ENCODE measurements at places on chromosomes 2 and 18.

GRCh38 chr2:63539416-63540162 lies 48.7 kb downstream of the WDPCP start:
- no peak for DNase-seq

DNA sequence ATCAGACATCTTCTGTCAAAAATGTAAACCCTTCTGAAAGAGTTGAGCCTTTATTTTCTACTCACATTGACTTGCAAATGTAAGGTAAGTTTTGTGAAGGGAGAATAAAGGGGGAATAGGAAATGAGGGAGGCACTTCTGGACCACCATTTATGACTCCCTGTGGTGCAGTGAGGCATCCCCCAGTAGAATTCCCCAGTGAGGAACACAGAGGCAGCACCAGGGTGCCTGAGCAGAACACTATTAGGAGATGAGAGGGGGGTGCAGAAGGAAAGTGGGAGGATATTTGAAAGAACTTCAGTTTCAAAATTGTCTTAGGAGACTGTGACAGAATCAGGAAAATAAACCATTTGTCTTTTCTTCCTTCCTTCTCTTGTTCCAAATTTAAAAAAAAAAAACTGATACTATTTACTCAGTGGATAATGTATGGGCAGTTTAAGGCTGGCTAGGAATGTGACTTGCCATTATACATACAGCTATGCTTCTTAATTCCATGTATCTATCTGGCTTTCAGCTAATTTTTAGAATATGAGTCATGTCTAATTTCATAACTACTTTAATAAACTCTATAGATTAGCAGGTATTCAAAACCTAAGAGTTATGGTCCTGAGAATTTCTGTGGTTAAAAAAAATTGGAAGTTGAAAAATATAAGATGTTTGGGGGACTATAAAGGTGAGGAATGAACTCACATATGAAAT lies 478.1 kb upstream of the CHAC2 start:
- no peak for DNase-seq

DNA sequence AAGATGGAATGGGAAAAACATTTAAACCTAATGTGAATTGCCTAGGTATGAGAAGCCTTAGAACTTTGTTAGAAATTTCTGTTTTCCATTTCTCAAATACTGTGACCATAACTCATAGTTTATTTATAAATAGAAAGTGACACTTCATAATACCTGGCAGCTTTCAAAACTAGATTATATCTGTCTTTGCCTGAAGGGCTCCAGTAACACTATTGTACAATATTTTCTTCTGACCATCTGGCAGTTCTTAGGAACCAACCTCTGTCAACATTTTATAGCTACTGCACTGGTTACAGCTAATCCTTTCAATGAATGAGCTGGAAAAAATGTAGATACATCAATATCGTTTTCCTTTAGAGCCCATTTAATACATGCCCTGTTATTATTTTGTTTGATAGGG lies 237.4 kb downstream of the CAMKMT start:
- DNase-seq = no peak

DNA sequence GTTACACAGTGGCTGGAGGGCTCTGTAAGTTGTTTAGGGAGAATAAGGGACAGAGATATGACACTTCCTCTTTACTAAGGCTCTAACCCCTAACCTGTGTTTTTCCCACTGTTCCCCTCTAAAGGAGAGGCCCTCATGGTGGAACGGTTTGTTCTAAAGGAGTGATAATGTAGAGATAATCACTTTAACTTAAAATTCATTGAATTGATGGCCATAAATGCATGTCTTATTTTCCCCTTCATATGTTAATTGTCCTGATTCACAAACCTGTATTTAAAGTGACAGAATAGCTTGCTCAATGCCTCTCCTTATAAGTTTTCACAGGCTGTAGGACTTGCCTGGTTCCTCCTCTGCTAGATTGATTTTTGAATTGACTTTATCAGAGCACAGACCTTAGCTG lies at the start of gene SERPINB12:
TSS of gene SERPINB12 (plus strand) at position 301 of the 400 bp plus-strand sequence. CDS start 13,791 bp downstream, outside the sequence.
- no peak for DNase-seq

GRCh38 chr2:8151888-8152287 lies 530.0 kb upstream of the ID2 start:
- DNase-seq = no peak

GRCh38 chr2:143284087-143284675 lies 155.0 kb downstream of the ARHGAP15 start:
- peak; percentile 19 for DNase-seq

GRCh38 chr18:7221424-7222155 lies 9.3 kb upstream of the LRRC30 start:
- DNase-seq = no peak

DNA sequence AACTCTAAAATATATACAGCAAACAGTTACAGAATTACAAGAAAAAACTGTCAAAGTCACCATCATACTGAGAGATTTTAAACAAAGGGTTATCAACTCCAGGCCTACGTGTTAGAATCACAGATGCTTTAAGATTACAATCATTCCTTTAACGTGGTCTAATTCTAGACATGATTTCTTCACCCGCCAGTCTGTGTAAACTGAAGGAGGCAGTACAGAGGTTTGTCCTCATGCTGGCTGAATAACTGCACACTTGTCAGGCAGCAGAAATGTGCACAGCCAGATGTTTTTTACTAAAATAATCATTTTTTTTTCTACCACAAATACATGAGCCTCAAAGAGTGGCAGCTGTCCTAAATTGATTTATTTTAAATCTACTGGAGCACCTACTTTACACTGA lies 15.5 kb upstream of the NEURL3 start:
- DNase-seq = no peak

- DNase-seq = no peak
Measured at GRCh38 chr2:3420076-3420768, 40.7 kb downstream of the TRAPPC12 start.

- no peak for DNase-seq
Measured at GRCh38 chr2:239871481-239872435, 153.4 kb downstream of the NDUFA10 start.

DNA sequence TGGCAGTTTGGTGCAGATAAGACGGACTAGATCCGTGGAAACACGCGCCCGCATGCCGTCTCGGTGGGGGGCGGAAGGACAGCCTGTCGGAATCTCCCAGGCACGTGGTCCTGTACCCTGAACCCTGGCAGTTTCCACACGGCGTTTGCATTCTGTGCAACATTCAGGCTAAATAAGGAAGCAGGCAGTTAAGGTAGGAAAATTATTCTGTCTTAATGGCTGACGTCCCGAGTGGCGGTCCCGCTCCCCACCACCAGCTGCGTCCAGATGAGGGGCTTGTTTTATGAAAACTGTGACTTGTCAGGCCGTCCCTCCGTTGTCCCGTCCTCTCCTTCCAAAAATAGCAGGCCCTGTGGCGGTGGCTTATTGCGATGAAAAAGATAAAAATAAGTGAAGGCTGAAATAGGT lies 120.2 kb downstream of the NFATC1 start:
- DNase-seq = no peak

DNA sequence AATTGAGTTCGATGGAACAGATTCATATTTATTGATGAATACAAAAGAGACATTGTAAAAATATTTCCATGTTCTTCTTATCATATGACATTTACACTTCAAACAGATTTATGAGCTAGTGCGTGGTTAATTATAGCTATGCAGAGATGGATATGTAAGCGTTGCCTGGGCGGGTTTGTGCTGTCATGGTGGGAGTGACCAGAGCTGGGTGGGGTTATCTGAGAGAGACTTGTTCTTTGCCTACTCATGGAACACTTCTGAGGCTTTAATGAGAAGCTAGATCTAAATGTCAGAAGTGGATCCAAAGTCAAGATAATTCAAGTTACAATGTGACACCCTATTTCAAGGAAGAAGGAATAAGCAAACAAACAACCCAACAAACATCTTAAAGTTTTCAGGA lies 162.3 kb upstream of the ZEB2 start:
- DNase-seq = no peak

GRCh38 chr2:9169349-9170107 lies 37.1 kb upstream of the ASAP2 start:
- no peak for DNase-seq

GRCh38 chr2:26519396-26520147 lies 41.6 kb upstream of the OTOF start:
- no peak for DNase-seq

DNA sequence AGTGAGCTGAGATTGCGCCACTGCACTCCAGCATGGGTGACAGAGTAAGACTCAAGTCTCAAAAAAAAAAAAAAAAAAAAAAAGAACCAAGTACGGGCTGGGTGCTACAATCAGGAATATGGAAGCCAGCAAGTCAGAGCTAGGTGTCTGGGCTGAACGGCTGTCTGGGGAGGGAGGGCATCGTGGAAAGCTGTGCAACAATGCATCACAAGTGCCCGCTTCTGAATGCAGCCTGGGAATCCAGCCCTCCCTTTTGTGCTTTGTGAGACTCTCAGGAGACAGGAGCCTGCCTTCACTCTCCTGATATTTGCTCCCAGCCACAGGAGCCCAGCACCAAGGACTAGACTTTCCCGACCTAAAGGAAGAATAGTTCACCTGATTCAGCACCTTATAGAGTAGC lies 124.9 kb upstream of the SMAD2 start:
- no peak for DNase-seq

DNA sequence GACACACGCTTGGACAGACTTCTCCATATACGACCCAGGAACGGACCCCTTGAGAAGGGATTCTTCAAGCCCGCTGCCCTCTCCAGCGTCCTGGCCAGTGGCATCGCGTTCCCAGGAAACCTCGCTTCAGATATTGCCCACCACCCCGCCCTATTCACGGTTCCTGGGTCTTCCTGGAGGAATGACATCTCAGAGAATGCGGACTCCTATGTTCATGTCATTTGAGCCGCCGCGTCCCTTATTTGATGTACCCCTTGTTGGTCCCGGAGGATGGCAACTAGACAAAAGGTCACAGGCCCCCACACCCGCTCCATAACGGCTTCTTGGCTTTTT lies 588 bp upstream of the CCDC93 start:
- no peak for DNase-seq

GRCh38 chr2:128557831-128558241 lies 239.2 kb upstream of the HS6ST1 start:
- no peak for DNase-seq

- DNase-seq = no peak
Measured at GRCh38 chr2:17583166-17583565, 42.7 kb downstream of the VSNL1 start.

- no peak for DNase-seq
Measured at GRCh38 chr2:127810156-127810618, 784 bp downstream of the WDR33 start.

GRCh38 chr2:218400167-218400929 lies 680 bp downstream of the CTDSP1 start:
- DNase-seq = peak; percentile 38

DNA sequence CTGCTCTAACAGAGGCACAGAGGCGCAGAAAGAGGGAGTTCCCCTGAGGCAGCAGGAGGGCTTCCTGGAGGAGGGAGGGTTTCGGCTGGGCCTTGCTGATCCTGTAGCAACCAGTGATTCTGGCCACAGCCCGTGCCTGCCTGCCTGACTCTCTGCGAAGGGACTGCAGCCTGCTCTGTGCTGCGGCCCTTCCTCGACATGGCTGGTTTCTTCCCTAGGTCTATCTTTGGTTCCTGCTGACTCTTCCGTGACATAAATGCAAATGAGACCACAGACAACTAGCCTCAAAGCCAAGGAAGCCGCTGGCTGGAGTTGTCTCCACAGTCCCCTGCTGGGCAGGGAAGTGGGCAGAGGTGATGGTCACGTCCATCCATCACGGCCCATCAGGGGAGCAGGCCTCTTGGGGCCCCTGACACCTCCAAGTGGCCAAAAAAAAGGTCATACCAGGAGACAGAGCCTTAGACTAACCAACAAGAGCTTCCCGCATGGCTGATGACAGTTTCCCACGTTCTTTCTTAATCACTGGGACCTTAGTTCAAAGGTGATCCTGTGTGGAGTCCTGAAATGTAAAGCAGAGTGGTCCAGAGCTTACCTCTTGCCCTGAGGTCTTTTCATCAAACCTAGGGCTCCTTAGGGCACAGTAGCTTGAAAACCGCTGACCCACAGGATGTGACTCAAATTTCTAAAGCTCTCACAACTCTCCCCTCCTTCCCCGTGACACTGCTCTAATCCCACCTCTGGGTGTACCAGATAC lies 55.3 kb downstream of the HS1BP3 start:
- no peak for DNase-seq

GRCh38 chr2:157875641-157876065 lies 477 bp downstream of the ACVR1 start:
- no peak for DNase-seq

DNA sequence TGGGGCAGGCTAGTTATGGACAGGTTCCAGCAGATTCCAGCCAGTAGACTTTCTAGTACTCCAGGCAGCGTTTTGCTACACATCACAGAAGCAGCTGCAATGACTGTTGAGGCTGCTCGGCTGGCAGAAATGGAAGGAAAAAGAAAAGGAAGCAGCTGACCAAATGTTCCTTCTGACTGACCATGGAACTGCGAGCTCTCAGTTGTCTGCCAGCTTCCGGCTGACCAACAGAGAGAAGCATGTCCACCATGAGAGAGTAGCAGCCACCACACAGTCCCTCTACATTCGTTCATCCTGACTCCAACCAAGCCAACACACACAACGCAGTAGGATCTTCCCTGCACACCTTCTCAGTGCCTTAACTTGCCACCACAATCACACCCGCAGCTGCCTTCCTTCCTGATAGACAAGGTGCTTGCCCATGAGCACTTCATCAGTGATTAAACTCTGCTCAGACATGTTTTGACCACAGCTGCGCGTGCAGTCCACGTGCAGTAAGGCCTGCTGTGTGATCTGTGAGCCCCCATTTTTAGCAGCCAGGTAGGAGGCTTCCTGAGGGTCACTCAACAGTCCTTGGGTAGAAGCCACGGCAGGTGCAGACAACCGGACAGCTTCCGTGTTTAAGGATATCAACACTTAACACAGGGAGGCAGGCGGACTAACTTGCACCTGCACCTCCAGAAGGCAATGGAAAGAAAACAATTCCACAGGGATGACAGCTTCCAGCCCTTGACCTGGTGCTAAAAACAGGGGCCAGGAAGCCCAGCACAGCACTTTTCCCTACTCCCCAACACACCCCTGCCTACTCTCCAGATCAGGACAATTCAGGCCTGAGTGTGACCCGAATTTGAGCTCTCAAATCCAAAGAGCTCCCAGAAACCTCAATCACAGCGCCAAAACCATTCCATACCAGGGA lies 996 bp downstream of the TGFBRAP1 start:
- peak; percentile 1 for DNase-seq

GRCh38 chr2:238136820-238137537 lies 1.5 kb upstream of the KLHL30 start:
- DNase-seq = no peak

DNA sequence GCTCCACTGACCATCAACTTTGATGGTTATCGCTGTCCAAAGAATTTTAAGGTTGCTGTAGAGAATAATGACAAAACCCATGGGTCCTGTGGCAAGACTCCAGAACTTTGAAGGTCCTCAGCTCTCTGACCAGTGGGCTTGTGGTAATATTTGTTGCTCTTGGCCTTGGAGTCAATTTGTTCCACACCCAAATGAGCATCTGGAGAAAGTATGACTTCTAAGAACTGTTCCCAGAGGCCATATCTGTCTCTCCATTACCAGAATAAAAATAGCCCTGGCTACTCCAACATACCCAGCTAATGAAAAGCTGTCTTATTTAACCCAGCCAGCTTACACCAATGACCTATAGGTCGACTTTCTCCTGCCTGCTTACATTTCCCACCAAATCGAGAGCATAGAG lies 466.4 kb downstream of the MEIS1 start:
- no peak for DNase-seq

GRCh38 chr18:31516437-31516836 lies 18.5 kb downstream of the DSG2 start:
- DNase-seq = no peak
